ENCODE measurements at places on chromosomes 3 and 15.

DNA sequence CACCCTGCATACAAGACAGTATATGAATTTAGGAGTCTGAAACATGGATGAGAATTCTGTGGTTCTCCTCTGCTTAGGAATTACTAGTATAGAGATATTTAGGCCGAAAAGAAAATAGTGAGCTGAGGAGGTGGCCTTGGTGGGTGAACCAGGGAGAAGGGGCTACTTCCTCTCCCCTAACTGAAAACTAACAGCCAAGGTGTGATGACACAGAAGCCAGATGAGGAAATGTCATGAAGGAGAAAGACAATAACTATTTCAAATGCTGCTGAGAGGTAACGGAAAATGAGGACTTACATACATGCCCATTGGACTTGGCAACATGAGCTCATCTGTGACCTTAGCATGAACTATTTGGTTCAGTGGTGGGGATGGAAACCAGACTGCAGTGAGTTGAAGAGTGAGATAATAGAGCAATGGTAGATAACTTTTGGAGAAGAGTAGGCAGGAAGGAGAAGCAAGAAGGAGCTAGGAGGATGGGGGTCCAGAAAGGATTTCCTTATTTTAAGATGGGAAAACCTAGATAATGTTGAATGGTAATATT, 114.4 kb upstream of the TSPAN3 start:
- DNase-seq, result no peak

- no peak for DNase-seq
Measured at GRCh38 chr15:40053831-40054604, 15.0 kb upstream of the SRP14 start.

DNA sequence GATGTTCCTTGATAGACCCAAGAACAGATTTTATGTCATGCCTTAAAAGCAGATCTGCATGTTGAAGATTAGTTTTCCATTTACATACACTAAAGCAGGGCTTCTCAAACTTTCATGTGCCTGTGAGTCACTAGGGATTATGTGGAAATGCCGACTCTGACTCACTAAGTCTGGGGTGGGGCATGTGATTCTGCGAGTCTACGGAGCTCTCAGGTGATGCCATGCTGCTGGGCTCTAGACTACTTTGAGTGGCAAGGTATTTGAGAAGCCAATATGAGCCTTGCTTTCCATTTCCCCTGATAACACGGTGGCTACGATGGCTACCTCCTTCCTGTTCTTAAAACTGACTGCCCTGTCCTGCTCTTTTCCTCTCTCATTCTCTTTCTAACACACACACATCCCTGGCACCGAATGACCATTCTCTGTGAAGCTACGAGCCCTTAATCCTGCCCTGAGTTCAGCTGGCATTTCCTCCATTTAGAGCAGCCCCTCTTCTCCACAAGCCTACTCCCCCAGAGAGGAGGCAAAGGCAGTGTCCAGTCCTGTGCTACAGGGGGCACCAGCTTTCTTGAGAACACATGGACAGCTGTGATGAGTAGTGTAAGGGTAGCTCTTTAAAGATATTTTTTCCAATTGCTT, 39.7 kb upstream of the PYGO1 start:
- DNase-seq, result no peak

DNA sequence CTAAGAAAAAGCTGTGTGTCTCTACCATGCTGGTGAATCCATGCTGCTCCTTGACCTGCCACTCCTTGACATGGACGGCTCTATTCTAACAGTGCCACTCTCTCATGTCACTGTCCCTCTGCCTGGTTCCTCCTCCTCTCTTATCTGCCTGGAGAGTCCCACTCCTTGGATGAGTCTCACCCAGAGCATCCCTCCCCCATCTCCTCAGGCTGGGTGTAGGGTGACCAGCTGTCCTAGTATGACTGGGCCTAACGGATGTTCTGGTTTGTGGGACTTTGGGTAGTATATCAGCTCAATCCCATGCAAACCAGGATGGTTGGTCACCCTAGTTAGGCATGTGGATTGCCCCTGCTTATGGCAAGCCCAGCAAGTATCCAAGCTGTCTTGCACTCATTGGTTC, 54.3 kb downstream of the LIPC start:
- no peak for DNase-seq

- no peak for DNase-seq
Measured at GRCh38 chr3:37519661-37520060, 342.0 kb upstream of the CTDSPL start.

- no peak for DNase-seq
Measured at GRCh38 chr3:147159141-147159540, 247.2 kb downstream of the ZIC4 start.

- no peak for DNase-seq
Measured at GRCh38 chr15:74977599-74977998, 17.8 kb upstream of the SCAMP5 start.

- no peak for DNase-seq
Measured at GRCh38 chr3:127792541-127793292, 29.6 kb downstream of the MGLL start.

GRCh38 chr3:10389995-10390394, 69.1 kb upstream of the SEC13 start:
- DNase-seq, result no peak

DNA sequence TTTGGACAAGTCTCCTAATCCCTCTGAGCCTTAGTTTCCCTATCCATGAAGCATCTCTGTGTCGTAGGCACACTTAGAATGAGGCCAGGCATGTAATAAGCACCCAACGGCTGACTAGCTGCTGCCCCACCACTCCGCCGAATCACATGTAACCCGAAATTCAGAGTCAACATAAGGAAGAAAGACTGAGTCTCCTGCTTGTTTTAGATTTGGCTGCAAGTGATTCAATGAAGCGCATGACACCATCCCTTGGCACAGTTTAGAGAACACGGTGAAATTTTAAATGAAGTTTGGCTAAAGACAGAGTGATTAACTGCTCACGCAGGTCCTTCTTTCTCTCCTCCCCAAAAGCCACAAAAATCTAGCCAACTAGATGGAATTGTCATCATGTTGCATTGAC, 279.2 kb downstream of the TLE3 start:
- DNase-seq, result no peak

GRCh38 chr3:11478167-11478566, 165.5 kb downstream of the VGLL4 start:
- DNase-seq, result no peak

- DNase-seq, result no peak
Measured at GRCh38 chr3:185460309-185460708, 38.5 kb downstream of the TMEM41A start.

- no peak for DNase-seq
Measured at GRCh38 chr3:150806185-150806835, 43.3 kb upstream of the SIAH2 start.

DNA sequence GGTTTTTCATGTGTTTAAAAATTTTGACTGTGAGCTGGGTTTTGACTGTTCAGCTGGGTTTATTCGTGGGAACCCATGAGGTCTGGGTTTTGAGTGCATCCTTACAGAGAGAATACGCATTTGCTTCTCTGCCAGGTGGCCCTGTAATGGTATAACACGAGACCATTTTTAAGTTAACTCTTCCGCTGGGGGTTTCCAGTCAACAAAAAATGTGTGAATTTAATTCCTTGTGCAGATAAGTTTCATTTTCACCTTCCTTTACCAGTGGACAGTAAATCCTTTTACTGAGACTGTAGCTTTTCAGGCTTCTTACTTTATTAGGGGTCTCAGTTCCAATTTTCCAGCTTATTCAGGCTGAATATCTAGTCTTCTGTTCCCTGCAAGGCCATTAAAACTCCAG, 149.6 kb downstream of the OPA1 start:
- no peak for DNase-seq

DNA sequence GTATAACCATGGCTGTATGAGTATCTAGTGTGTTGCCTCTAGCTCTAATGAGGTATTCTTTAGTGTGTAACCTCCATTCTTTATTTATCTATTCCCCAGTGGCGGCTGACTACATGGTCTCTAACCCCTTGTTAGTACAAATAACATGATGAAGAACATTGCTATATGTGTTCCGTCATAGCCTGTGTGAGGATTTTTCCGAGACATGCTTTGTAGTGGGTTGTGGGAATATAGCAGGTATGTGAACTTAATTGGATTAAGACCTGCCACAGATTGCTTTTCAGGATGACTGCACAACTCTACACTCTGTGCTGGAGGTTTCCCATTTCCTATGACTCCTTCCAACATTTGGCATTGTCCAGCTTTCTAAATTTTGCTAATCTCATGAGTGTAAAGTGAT, 563.4 kb downstream of the ROBO1 start:
- DNase-seq, result no peak

DNA sequence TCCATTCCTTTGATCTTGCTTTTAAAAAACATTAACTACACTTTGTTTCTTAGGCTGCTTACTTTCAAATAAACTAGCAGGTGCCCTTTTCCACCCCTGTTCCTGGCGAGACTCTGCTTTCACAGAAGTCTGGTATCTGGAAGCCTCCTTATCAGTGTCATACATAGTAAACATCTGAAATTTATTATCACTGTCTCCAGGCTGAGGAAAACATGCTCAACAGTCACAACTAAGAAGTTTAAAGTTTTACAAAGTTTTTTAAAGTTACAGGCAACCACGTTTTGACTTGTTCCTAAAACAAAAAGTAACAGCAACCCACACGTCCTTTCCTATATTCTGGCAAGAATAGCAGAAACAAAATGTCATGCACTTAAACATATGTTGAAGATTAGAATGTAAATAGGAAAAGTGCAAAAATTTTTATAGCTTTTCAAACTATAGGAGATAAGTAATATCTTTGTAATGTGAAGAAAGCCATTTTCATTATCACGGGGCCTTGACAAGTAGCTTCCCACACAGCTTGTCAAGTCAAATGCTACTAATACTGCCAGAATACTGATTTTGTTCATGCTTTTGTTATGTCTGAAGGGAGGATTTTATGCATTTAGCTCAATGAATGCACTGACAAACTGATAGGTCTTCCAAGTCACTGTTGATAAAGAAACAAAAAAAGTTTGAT, 275.2 kb upstream of the KCNMB2 start:
- DNase-seq, result no peak

DNA sequence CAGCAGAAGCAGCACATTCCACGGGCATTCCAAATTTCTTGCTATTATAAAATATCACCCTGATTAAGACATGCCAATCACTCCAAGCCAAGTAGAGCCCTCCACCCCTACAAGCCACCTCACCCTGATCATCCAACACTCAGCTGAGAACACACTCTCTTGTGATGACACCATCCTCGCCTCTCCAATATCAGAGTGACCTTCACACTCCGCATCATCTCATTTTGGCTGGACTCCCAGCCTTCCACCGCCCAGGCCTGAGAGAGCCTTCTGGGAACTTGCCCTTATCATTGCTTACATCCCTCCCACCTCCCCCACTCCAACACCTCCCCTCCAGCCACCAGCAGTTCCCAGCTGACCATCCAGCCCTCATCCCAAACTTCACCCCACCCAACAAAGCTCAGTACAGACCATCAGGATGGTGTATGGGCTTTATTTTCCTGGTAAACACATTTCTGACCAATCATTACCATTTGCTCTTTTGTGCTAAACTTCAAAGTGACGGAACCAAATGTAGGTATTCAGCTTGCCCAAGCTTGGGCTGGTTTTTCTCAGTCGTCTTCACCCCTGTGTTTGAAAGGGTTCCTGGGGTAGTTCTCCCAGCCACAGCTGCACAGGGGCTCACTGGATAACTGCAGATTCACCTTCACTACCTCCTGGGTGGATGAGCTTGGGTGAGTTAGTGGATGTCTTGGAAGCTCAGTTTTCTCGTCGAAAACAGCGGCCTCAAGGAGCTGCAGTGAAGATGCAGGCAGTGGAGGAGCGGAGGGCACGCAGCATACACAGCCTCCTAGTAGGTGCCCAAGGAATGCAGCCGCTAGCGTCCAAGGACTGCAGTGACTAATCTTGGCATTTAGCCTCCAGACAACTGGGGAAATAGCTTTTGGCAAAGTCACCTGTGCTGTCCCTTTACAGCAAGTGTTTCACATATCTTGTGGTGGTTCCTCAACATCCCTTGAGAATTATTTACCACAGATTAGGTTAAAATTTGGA, 115.1 kb downstream of the LIPC start:
- no peak for DNase-seq

DNA sequence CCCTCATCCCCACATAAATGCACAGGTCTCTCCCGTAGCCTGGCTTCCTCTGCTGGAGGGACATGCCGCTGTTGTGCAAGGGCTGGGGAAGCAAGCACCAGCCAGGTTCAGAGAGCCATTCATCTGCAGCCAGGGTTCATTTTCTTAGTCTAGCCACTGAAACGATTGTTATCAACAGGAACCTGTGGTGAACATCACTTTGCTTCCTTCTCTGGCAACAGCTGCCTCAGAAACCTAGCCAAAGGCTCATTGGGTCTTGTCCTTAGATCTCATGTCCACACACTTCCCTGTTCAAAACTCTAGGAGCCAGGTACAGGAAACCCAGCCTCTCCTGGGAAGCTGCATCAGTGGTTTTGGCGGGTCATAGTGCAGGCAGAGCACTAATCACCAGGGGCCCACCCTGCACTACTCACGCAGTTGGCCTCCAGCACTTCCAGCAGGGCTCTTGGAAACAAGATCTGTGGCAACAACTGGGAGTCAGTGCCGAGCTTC, 47.0 kb downstream of the OXNAD1 start:
- DNase-seq, result no peak

DNA sequence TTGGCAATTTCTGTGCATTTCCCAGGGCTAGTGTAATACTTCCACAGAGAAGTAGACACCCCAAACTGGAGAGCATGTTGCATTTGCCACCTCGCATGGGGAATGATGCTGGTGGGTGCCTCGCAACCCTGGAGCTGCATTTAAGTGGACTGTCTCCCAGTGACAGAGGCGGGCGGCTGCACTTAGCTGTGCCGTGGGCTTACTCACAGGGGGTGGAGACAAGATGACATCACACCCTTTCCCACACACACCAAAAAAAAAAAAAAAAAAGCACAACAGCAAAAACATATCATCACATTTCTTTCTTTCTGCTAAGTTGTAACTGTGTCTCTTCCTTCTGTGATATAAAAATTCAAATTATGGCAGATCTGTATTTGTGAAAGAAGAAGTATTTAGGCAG, at the start of gene ABI3BP:
Gene ABI3BP, minus strand, starts transcription at position 113 of the 400 bp plus-strand sequence. Its CDS starts 37 bp downstream, at position 76.
- no peak for DNase-seq

DNA sequence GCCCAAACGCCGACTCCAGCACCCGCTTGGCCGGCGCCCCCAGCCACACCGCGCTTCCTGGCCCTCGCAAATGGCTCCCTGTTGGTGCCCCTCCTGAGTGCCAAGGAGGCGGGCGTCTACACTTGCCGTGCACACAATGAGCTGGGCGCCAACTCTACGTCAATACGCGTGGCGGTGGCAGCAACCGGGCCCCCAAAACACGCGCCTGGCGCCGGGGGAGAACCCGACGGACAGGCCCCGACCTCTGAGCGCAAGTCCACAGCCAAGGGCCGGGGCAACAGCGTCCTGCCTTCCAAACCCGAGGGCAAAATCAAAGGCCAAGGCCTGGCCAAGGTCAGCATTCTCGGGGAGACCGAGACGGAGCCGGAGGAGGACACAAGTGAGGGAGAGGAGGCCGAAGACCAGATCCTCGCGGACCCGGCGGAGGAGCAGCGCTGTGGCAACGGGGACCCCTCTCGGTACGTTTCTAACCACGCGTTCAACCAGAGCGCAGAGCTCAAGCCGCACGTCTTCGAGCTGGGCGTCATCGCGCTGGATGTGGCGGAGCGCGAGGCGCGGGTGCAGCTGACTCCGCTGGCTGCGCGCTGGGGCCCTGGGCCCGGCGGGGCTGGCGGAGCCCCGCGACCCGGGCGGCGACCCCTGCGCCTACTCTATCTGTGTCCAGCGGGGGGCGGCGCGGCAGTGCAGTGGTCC, 3.5 kb downstream of the ISLR2 start:
- no peak for DNase-seq

- DNase-seq, result no peak
Measured at GRCh38 chr15:31458596-31459399, 132.2 kb downstream of the KLF13 start.

- no peak for DNase-seq
Measured at GRCh38 chr3:133211449-133211848, 173.3 kb downstream of the TMEM108 start.
